ENCODE measurements at places on chromosomes 6 and 20.

- no peak for DNase-seq
These were observed 87.0 kb downstream of the SGK1 start for GRCh38 chr6:134230940-134231339.

GRCh38 chr6:139951172-139951571, 576.7 kb upstream of the CITED2 start:
- no peak for DNase-seq

GRCh38 chr20:48965189-48965910, 43.8 kb downstream of the ARFGEF2 start:
- DNase-seq = no peak

- DNase-seq = peak; percentile 0
These were observed 126.3 kb downstream of the C6orf118 start for GRCh38 chr6:165183071-165183470.

DNA sequence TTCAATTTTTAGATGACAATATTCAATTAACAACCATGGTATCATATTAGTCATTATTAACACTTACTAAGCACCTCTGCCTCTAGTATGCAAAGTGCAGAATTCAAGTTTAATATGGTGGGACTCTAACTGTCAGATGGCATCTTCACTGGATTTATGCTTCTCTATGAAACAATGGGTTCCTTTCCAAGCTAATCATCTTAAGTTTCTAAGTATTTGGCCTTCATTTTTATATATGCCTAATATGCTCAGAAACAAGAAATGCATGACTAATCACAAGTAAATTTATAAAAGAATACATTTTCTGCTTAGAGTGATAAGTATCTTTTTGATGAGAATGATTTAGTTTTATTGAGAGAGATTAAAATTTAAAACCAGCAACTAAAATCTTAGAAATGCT, 144.7 kb downstream of the HIVEP2 start:
- DNase-seq = no peak

DNA sequence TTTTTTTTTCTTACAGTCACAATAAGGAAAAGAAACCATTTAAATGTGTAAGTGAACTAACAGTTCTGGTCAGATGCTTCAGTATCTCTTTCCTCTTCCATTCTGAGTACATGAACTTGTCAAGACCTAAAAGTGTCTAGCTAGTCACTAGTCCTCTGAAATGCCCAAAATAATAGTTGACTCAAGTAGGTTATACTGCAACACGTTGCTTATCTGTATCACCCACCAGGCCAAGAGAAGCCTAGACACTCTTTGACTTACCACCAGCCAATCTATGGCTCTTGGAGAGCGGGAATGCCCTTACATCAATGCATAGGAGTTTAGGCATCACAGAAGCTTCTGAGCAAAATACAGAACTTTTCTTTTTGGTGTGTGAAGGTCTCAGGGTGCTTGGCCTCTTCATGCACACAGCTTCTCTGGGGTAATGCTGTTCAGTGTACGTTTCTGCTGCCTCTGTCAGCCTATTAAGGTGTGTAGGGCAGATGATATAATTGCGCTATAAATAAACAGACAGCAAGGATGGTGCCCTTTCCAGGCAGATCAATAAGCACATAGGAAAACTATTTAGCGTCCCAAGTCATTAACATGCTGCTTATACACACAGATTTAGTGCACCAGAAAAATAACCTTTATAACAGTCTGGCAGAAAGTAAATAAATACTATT, 7.8 kb upstream of the GFOD1 start:
- no peak for DNase-seq

All from foreskin fibroblast (primary cell).